PC-3 (cell line): ENCODE measurements at places on chromosomes 1 and 21.

DNA sequence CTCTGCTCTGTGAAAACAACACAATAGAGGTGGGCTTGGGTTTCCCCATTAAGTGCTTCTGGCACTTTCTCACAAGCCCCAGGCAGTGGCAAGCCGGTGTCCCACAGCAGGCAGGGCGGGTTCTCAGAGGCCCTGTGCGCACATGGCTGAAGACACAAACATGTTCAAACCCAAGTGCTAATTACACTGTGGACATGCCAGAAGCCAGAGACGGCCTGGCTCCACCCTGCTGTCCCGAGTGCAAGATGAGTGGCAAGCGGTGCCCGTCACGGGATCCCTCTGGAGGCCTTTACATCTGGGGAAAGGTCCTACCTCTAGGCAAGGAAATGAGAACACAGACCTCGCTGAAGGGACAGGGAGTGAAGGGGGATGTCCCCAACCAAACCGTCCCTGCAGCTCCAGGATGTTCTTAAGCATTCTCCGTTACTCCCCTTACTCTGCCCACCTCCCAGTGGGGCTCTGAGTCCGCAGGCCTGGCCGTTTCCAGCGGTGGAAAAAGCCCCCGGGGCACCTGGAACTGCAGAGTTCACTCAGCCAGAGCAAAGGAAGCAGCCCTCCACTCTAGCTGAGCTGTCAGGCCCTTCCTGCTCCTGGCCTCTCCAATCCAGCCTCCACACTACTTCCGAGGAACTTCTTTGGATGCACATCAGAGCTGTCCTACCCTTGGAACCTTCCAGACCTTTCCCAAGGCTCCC lies 57.4 kb downstream of the SLC66A1 start:
- DNase-seq: no peak

- peak; percentile 31 for DNase-seq
These were observed 4.2 kb downstream of the SPATA46 start for GRCh38 chr1:162372159-162373071.

DNA sequence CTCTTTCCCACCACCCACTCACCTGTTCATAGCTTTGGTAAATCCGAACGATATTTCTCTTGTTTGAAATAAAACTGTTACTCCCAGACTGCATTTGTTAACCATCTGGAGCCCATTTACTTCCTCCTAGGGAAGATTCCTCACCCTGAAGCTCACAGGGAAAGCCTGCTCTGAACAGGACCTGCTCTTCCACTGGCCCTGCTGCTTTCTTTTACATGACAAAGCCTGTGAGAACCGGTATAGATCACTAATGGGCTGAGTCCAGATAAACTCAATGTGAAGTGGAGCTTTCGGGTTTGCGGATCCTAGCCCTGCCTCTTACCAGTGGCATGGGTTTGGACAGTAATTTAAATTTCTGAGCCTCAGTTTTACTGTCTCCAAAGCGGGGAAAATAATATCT lies 45.2 kb downstream of the FAM163A start:
- no peak for DNase-seq

GRCh38 chr1:94544706-94545490 lies 3.3 kb upstream of the F3 start:
- DNase-seq: peak; percentile 74
